Activated CD8-positive, alpha-beta memory T cell treated with anti-CD3 and anti-CD28 coated beads, Interleukin-2, amount 50 U/mL, for 4 hours (primary cell): ENCODE measurements at places on chromosomes 2 and 18.

DNA sequence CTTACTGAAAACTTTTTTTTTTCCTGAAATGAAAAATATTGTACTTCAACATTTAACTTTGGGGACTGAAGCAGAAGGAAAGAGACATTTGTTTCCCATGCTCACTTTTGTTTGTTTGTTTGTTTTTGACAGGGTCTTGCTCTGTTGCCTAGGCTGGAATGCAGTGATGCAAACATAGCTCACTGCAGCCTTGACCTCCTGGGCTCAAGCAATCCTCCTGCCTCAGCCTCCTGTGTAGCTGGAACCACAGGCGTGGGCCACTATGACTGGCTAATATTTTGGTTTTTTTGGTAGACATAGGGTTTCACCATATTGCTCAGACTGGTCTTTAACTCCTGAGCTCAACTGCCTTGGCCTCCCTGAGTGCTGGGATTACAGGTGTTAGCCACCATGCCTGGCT lies 70.9 kb upstream of the SPTBN1 start:
- DNase-seq: no peak

DNA sequence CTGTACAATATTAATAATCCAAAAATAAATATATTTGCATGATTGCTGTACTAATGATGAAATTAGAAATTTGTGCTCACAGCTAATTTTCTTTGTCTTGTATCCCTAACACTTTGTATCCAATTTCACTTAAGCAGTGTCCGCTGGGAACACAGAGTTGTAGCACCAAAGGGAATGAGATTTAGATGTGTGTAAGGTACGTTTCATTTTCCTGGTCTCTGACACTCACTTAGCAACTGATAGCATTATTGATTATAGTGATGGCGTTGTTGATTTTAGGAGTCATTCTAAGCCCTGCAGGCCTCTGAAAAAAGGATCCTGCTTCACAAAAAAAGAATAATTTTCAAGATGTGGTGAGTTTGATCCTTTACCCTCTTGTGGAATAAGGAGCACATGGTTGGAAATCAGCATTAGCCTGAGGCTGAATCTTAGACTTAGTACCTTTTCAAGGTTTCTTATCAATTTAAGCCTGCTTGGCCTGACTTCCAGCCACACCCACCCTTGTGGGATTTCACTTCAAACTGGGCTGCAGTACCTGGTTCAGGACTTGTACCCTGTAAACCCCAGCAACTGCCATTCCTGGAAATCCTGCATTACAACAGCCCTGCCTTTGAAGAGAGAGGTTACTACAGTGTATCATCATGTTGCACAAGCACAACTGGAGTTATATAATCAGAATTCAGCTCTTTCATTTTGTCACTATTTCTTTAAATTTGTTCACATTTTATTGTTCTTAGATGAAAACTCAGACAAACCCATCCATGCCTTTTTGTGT lies 116.2 kb downstream of the RND3 start:
- no peak for DNase-seq

DNA sequence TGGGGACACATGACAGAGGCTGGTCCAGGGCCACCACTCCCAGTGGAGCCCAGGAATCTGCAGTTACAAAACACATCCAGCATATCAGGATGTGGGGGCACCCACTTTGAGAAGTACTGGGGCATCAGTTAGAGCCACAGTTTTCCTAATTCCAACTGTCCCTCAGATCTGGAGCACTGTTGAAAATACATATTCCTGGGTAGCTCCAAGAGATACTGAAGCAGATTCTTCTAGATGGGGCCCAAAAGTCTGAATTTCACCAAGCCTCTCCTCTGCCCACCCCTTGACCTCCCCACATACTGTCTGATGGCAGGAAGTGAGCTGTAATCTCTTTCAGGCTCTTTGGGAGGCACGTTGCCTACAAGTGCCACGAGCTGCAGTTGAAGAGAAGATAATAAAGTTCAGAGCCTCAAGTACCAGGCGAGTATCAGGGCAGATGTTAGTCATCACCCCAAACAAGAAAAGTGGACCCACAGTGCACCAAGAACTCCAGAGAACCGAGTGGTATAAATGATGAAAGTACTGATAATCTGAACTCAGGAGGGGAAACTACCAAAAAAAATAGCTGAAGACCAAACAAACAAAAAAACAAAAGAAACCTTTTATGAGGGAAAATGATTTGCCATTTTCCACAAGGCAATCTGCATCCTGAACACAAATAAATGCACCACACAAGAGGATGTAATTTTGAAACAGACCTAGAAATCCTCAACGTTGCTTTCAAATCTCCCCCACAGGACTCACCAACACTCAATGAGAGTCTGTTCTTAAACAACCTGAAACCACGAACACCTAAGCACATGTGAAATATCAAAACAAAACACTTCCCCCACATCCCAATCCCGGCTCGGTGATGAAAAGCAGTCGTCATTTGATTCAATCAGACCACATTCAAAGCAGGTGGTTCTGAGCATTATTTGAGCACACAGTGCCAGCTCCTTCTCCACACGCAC lies 98.7 kb downstream of the TCF4 start:
- DNase-seq: no peak

DNA sequence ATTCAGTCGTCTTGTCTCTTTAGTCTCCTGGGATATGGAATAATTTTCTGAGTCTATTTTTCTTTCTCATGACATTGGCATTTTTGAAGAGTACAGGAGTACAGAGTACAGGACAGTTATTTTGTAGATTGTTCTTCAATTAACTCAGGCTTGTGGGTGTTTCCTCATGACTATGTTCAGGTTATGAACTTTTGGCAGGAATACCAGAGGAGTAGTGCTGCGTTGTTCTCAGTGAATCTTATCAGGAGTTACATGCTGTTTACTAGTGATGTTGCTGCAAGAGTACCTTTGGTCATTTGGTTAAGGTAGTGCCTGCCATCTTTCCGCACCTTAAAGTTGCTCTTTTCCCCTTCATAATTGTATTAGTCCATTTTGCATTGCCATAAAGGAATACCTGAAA lies 41.3 kb upstream of the AGFG1 start:
- DNase-seq: no peak

DNA sequence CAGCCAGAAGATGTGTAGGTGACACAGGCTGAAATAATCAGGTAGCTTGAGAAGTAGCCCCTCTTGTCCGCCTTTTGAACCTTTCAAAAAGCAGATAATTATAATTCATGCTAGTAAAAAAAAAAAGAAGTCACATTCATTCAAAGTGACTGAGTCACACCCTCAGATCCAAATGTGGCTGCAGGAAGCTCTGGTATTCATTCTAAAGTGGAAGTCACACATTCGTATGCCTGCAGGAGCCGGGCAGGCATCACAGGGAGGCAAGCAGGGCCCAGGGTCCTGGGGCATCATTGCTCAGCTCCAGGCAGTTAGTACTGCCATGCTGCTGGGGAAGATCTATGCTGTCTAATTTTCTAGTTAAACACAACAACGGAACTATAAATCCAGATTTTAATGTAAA lies 21.7 kb upstream of the RAB11FIP5 start:
- DNase-seq: no peak
